ENCODE measurements at places on chromosomes 11 and 22.

DNA sequence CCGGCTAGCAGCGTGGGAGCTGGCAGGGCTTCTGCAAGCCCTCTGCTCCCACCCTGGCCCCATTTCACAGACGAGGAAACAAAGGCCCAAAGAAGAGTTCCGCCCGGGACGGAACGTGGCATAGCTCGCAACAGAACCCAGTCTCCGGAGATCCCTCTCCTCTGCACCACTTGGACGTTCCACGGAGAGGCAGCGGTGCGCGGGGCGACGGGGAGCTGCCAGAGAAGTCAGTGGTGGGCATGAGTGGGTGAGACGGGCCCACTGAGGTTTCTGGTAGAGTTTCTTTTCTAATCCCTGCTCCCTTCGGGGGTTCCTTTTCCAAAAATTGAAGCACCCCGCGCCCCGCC is 554 bp upstream of the NECTIN1 start:
- DNase-seq: no peak

GRCh38 chr11:64888729-64889511 is 10.5 kb upstream of the EHD1 start:
- DNase-seq: no peak

GRCh38 chr11:47373876-47374719 is 4.2 kb downstream of the SPI1 start:
- DNase-seq: peak; percentile 83

GRCh38 chr11:116416852-116417251 is 355.9 kb downstream of the BUD13 start:
- no peak for DNase-seq

GRCh38 chr22:37275134-37275533 is 7.2 kb upstream of the CYTH4 start:
- DNase-seq: no peak

DNA sequence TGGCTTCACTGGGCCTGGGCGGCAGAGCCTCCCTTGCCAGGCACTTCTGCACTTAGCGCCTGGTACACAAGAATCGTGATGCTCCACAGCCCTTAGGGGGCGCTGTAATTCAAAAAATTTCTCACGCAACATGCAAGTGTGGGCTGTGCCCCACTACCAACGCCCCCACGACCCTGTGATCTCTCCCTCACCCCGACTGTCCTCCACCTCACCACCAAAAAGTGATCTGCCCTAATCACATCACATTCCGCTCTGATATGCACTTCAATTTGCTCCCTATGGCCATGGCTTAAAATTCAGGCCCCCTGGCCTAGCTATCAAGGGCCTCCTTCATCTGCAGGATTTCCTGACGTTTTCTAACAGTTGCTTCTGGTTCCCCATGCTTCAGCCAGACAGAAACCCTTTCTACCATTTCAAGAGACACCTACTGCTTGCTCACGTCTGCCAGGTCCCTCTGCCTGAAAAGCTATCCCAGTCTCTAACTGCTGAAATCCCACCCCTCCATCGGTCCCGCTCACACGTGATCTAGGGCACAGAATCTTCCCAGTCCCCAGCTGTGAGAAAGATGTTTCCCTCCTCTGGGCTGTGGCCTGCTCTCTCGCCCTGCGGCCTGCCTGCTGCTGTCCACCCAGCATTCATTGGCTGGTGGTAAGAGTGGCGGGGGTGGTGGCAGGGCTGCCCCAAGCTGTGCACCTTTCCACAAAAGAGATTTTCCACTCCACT is 27.9 kb upstream of the LRRC32 start:
- DNase-seq: no peak

GRCh38 chr22:37213941-37214730 is 1.9 kb upstream of the SSTR3 start:
- no peak for DNase-seq

GRCh38 chr11:46733234-46733633 is 14.2 kb downstream of the F2 start:
- no peak for DNase-seq

DNA sequence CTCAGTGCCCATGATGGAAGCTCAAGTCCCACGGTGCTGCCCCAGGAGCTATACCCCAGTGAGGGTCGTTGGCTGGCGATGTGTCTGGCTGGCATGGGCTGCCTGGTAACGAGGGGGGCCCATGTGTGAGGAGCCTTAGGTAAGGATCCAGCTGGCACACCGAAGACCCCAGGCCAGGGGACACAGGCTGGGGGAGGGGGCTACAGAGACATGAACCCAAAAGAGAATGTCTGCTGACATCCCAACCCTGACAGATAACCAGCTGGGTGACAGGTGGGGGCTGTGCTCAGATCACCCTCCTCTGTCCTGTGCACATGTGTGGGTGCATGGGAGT is 39.2 kb downstream of the RTN4R start:
- DNase-seq: no peak

GRCh38 chr11:30143098-30143705 is 87.6 kb upstream of the FSHB start:
- DNase-seq: no peak

All from stimulated activated CD8-positive, alpha-beta memory T cell treated with anti-CD3 and anti-CD28 coated beads, Interleukin-15, amount 100 ng/mL, for 24 hours (primary cell).